Karpas-422 (cell line): ENCODE measurements at places on chromosomes 2 and 18.

GRCh38 chr2:82780050-82780449, 1679.0 kb downstream of the SUCLG1 start:
- no peak for DNase-seq

DNA sequence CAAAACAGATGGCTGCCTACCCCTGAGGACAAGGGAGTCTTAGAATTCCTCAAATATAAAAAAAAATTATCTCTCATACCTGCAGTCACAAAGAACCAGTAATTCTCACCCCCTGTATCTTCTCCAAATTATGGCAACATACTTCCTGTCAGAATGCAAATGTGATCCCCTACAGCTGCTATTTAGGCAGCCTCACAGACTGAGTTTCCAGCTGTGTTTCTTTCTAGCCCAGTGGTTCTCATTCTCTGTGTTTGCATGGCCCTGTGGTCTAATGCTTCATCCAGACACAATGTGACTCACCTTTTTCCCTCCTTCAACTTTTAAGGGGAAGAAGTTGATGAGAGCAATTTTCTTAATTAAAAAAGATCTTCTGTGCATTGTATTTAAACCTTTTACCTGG, 726.3 kb downstream of the TSN start:
- peak; percentile 47 for DNase-seq

GRCh38 chr2:66535574-66536289, 100.8 kb downstream of the MEIS1 start:
- DNase-seq = no peak

GRCh38 chr2:161010503-161011015, 149.7 kb upstream of the TANK start:
- DNase-seq = peak; percentile 19
